Upper lobe of right lung (tissue), 1 donor: ENCODE measurements at places on chromosomes 11 and 22. TPM values are rescaled to one million over a fixed set of nuclear protein-coding genes. Genes with fewer than 3 reads are reported as not detected.

GRCh38 chr11:78567209-78567608 is 7.5 kb downstream of the NARS2 start:
- no peak for DNase-seq

GRCh38 chr22:43840851-43841250 is 21.5 kb downstream of the SULT4A1 start:
- no peak for DNase-seq

The CRACR2B gene
- total RNA-seq = 34.3 TPM

The NOL12 gene
- 21.6 TPM for total RNA-seq
